Uterine smooth muscle cell (primary cell): ENCODE measurements at places on chromosomes 7 and 10. TPM values are rescaled to one million over a fixed set of nuclear protein-coding genes. Genes with fewer than 3 reads are reported as not detected.

Gene PLXNA4
- 0.62 and 1.2 TPM in 2 replicates for total RNA-seq

Gene ZNF804B
- total RNA-seq: not detected in 2 replicates

Gene MMRN2
- 3.9 and 14.9 TPM in 2 replicates for total RNA-seq

Gene NYAP1
- 1.2 and 2.5 TPM in 2 replicates for total RNA-seq

Gene LIPK
- total RNA-seq: not detected in 2 replicates

Gene ABCB4
- total RNA-seq: 0.25 and 0.44 TPM in 2 replicates

Gene KCNMA1
- 169 and 183 TPM in 2 replicates for total RNA-seq

Gene FFAR4
- total RNA-seq: not detected in 2 replicates

Gene RTKN2
- total RNA-seq: 4.6 and 6.3 TPM in 2 replicates

Gene PNLIPRP1
- not detected in 2 replicates for total RNA-seq

Gene ZNF853
- total RNA-seq: 1.2 and 3.9 TPM in 2 replicates

Gene EN2
- total RNA-seq: not detected in 2 replicates

Gene ACTL6B
- not detected in 2 replicates for total RNA-seq

Gene UTF1
- 0.12 TPM in 1 of 2 replicates, not detected in the other for total RNA-seq

Gene HOXA1
- total RNA-seq: under 0.01 and 0.11 TPM in 2 replicates

Gene TAX1BP1
- 92.4 and 108 TPM in 2 replicates for total RNA-seq

Gene RHOBTB1
- total RNA-seq: 8.7 and 16.4 TPM in 2 replicates

Gene PRSS2
- total RNA-seq: not detected in 2 replicates

Gene MUC12
- total RNA-seq: 0.37 and 0.44 TPM in 2 replicates

Gene ERVW-1
- not detected in 2 replicates for total RNA-seq

Gene HMX3
- not detected in 2 replicates for total RNA-seq

Gene SEMA3D
- total RNA-seq: 13.4 and 20.9 TPM in 2 replicates

Gene CCDC172
- total RNA-seq: not detected in 2 replicates

Gene OR6V1
- total RNA-seq: not detected in 2 replicates

Gene OR9A2
- total RNA-seq: not detected in 2 replicates

Gene PPP2R2D
- total RNA-seq: 23.5 and 29.3 TPM in 2 replicates

Gene TMEM26
- total RNA-seq: 0.50 and 0.66 TPM in 2 replicates

Gene TUBAL3
- not detected in 2 replicates for total RNA-seq

Gene AIFM2
- total RNA-seq: 6.5 and 6.9 TPM in 2 replicates

Gene IFIT1B
- not detected in 2 replicates for total RNA-seq

Gene HECW1
- 0.11 and 0.62 TPM in 2 replicates for total RNA-seq

Gene CALD1
- total RNA-seq: 290 and 609 TPM in 2 replicates

Gene IGFBP3
- 11.0 and 33.4 TPM in 2 replicates for total RNA-seq

Gene PDE6C
- total RNA-seq: not detected in 2 replicates

Gene ZYX
- 36.1 and 37.0 TPM in 2 replicates for total RNA-seq

Gene EBF3
- 0.12 and 1.3 TPM in 2 replicates for total RNA-seq

Gene OPN1SW
- not detected in 2 replicates for total RNA-seq

Gene ADAP1
- 0.33 and 1.2 TPM in 2 replicates for total RNA-seq

Gene LCOR
- total RNA-seq: 20.4 and 37.5 TPM in 2 replicates

Gene SPDYE2B
- total RNA-seq: not detected in 2 replicates

Gene KLF14
- under 0.01 and 0.11 TPM in 2 replicates for total RNA-seq

Gene TRIM24
- 5.2 and 7.1 TPM in 2 replicates for total RNA-seq

Gene CYP2C19
- total RNA-seq: not detected in 2 replicates

Gene GDF2
- total RNA-seq: not detected in 2 replicates

Gene PDK4
- under 0.01 and 0.12 TPM in 2 replicates for total RNA-seq

Gene TCAF1
- total RNA-seq: 63.2 and 68.2 TPM in 2 replicates

Gene OR6B1
- total RNA-seq: under 0.01 TPM in 1 of 2 replicates, not detected in the other

Gene WEE2
- total RNA-seq: not detected in 2 replicates

Gene AGBL3
- total RNA-seq: 0.89 and 1.00 TPM in 2 replicates
